ENCODE measurements at places on chromosomes 7 and 10. TPM values are rescaled to one million over a fixed set of nuclear protein-coding genes. Genes with fewer than 3 reads are reported as not detected.

The UPK3BL1 gene
- total RNA-seq: 18.9 TPM

The GIMAP6 gene
- total RNA-seq: not detected

GRCh38 chr7:132337450-132338080 lies 238.7 kb downstream of the PLXNA4 start:
- H3K4me3 ChIP-seq: no peak overlapping the region
- no peaks in the 10 kb centered on the region for H3K36me3 ChIP-seq
- H3K27me3 ChIP-seq: no peaks in the 10 kb centered on the region

GRCh38 chr10:25177754-25178135 lies 2.9 kb downstream of the GPR158 start:
- no peak overlapping the region for H3K27ac ChIP-seq
- H3K4me1 ChIP-seq: peaks cover 12% of the 10 kb centered on the region
- no peaks in the 10 kb centered on the region for H3K36me3 ChIP-seq
- no peak overlapping the region for H3K4me3 ChIP-seq

DNA sequence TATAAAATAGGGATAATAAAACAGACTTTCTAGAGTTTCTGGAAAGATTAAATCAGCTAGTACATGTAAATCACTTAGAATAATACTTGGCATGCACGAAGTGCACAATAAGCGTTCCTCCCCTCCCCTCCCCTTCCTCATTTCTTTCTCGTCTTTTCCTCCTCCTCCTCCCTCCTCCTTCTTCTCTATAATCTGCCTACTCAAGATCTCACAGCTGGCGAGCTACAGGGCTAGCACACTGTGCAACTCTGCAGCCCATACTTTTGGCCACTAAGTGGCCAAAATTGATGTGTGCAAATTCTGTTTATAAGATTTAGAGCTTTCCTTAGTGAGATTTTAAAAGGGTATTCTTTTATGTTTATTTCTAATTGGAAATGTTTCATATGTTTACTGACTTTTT lies 565.3 kb downstream of the PHTF2 start:
- H3K4me3 ChIP-seq: no peak overlapping the region
- DNase-seq: no peak
- H3K4me1 ChIP-seq: peaks cover 2% of the 10 kb centered on the region
- peaks cover 3% of the 10 kb centered on the region for H3K36me3 ChIP-seq
- no peak overlapping the region for H3K27ac ChIP-seq

DNA sequence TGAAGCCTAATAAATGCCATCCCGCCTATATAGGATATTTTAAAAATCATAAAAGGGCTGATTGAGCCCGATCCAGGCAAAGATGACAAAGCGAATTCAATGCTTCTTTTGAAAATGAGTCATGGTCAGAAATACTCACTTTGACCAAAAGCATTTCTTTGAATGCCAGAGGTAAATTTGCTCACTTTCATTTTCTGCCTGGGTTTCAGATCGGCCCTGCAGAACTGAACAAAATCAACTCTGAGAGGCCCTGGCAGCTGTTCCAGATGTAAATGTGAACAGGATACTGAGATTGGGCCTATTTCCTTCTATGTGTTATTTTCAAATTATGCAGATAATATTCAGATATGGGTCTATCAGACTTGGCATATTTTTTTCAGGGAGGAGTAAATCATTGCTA lies 114.8 kb upstream of the ARID5B start:
- no peaks in the 10 kb centered on the region for H3K27me3 ChIP-seq
- no peak for DNase-seq
- H3K4me1 ChIP-seq: no peaks in the 10 kb centered on the region
